ENCODE measurements at places on chromosomes 12 and 14.

DNA sequence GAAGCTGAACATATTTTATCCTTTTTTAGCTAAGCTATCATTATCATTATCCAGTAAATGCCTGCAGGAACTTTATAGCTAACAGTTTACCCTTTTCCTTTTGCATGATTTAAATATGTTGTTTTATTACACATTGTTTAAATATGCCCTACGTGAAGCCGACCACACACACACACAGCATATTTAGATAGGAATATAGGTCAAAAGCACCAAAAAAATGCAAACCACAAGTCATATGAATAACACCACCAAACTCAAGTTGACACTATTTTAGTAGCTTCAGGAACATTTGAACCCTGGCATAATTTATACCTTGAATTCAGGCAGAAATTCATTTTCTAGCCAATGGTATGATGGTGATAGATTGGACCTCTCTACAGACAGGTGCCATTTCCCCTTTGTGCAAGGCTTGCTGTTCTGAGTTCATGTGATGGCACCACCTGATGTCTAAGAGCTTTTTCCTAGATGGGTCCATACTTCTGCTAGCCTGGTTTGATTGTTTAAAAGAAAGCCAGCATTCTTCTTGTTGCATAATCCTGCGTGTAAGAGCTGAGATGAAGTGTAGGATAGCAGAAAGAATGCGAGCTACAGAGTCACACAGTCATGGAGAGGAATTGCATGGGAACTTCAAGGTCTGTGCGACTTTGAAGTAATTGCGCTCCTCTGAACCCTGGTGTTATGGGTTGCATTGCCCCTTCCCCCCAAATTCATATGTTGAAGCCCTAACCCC lies 454.8 kb upstream of the SOX5 start:
- no peak for DNase-seq

DNA sequence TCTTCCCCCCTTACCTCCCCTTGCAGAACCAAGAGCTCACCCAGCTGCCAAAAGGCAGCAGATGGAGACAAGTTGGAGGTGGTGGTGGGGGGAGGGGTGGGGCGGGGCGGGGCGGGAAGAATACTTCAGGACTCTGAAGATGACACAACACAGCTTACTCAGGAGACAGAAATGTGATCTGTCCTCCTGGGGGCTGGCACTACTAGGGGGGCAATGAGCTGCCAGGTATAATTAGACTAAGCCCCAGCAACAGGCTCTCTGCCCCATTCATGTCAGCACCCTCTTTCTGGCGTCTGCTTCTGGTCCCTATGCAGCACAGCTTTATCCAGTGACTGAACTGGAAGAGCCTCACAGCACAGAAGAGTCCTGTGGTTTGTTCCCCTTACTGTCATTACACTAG lies 407.0 kb downstream of the MED13L start:
- DNase-seq: no peak

- no peak for DNase-seq
Observed at GRCh38 chr12:32987512-32987911, 90.9 kb upstream of the PKP2 start.

DNA sequence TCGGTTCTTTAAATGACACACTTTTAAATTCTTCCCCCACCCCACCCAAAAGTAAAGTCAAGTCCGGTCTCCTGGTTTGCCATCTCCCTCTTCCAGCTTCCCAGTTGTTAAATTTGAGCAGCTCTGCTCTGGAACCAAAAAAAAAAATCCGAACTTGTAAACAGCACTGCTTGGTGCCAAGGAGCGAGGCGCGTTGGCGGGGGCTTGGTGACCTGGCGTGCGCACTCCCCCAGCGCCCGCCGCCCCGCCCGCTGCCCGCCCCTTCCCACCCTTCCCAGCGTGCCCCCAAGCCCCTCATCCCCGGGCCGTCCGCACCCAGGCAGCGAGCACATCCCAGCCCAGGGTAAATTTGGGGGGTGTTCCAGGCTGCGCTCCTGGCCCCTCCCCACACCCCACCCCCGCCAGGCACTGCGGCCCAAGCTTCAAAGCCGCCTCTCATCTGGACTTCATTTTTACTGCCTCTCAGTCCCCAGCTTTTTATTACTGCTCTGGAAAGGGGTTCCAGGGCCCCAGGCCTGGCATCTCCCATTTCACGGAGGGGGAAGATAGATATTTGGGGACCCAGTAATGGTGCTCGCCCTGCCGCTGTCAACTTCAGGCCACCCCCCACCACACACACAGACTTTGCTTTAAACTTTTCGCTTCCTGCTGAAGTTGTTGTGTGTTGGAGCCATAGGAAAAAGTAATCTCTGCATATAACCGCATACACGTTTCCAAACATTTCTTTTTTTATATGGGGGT lies 11.7 kb upstream of the ITGB7 start:
- no peak for DNase-seq

GRCh38 chr14:61524211-61524806 lies 171.0 kb upstream of the HIF1A start:
- no peak for DNase-seq

DNA sequence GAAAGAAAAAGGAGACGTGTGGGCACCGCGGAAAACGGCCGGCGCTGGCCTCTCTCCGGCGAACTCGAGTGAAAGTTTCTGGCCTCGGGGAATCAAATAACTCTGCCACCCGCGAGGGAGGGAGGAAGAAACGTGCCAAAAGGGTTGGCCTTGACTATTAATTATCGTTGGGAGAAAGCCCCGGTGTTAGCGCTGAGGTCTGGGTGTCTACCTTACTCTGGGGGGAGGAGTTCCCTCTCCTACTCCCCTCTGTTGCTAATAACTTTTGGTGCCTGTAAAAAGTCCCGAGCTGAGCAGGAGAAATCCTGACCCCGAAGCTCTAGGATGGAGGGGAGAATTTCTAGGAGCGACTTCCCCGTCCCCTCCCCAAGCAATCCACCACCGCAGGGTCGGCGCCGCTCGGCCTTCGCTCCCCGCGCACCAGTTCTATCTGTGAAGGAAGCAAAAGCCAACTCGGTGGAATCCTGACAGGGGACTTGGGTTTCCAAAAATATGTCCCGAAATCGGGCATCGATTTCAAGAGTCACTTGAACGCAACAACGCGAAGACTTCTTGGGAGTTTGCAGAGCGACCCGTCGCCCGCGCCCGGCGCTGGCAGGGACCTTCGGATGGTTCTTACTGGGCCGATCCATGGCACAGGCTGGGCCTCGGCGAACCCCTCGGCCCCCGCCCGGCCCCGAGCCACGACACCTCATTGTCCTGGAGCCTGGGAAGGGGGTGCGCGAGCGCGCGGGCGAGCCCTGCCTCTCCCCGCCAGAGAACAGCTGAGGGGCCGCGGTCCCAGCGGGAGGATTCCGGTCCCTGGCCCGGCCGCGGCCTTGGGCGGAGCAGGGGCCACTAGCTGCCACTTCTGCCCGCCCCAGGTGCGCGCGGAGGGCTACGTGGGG lies 1.7 kb downstream of the OTX2 start:
- no peak for DNase-seq

- no peak for DNase-seq
Observed at GRCh38 chr12:95838125-95838524, 20.6 kb upstream of the SNRPF start.

- DNase-seq: no peak
Observed at GRCh38 chr14:20001863-20002262, at the start of gene OR4Q2. TSS of gene OR4Q2 (plus strand) at chr14:20002163.

GRCh38 chr14:53452005-53452673 lies 299.0 kb upstream of the DDHD1 start:
- no peak for DNase-seq

GRCh38 chr14:68819260-68819691 lies 26.4 kb upstream of the ZFP36L1 start:
- DNase-seq: peak; percentile 41

DNA sequence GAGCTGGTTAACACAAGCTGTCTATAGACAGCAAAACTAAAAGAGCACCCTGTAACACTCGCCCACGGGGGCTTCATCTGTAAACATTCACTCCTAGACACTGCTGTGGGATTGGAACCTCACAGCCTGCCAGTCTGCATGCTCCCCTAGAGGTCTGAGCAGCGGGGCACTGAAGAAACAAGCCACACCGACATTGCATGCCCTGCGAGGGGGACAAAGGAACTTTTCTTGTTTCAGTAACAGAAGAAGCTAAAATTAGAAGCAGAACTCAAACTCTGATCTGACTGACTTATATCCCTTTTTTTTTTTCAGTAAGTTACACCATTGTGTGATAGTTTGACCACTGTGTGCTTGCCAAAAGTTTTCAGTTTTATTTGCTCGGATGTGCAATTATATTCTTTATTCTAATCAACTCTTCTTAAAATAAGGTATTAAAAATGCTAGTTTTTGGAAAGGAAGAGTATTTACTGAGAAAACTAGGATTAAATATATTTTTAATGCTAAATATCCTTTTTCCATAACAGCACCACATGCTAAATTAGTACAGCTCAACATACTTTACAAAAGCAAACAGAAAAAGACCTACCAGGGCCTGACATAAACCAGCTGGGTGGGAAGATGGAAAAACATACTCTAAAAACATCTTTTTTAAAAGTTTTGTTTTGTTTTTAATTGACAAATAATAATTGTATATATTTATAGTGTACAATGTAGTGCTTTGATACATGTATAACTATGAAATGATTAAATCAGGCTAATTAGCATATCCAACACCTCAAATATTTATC lies 100.2 kb downstream of the EPS8 start:
- DNase-seq: no peak

DNA sequence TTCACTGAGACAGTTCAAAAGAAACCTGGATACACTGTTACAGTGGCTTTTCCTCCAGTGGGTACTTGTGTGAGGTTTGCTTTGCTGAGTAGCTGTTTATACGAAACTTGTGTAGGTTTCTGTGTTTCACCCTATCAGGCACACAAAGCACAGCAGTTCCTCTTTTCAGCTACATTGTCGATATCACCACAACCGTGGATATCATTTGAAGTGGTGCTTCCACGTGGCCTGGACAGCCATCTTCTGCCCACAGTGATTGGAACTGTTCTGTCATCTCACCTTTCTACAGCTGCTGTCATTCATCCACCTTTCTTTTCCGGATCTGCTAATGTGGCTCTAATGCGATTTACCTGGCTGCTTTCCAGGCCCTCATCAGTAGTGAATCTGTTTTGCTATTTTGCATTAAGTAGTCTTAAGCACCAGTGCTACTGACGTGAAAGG lies 368.8 kb downstream of the SYT1 start:
- DNase-seq: no peak

- no peak for DNase-seq
Observed at GRCh38 chr12:5520831-5521230, 88.9 kb downstream of the NTF3 start.

GRCh38 chr14:93055651-93056115 lies 60.0 kb downstream of the ITPK1 start:
- DNase-seq: no peak

DNA sequence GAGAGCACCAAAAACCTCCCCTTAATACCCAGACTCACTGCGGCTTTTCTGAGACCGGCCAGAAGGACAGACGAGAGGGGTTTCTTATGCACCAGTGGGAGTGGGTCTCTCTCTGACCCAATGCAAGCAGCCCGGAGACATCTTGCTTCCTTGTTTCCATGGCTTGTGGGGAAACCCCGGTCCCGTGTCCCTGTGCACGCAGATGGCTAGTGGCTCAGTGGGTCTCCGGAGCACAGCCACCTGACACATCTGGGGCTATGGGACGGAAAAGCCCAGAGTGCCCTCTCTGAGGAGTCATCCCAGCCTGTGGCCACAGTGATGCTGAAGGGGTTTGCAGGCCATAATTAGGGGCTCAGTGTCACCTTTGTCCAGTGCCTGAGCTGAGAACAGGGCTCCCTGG lies 197.6 kb downstream of the PHETA1 start:
- DNase-seq: no peak

GRCh38 chr12:106687672-106688071 lies 86.8 kb upstream of the RIC8B start:
- no peak for DNase-seq

GRCh38 chr14:78278464-78279250 lies 108.5 kb downstream of the NRXN3 start:
- DNase-seq: no peak

DNA sequence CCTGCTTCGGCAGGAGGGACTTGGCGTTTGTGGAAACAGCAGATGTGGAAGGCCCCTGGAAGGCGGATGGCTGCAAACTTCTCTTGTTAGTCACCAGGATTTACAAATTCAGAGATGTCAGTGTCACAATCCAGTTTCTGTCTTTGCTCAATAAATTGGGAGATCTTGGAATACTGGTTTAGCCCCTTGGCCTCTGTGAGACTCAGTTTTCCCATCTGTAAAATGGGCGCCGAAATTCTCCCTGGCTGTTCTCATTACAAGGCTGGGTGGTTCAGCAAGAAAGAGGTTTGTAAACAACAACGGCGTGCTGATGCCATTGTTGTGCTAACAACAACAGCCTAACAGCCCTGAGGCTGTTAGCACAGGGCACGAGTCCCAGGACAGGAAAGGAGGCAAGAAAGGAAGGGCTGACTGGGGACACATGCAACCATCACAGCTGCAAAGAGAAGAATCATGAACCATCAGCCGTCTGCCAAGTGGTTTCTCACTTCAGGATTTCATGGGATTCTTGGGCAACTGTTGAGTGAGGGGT lies 127.5 kb downstream of the AACS start:
- no peak for DNase-seq

DNA sequence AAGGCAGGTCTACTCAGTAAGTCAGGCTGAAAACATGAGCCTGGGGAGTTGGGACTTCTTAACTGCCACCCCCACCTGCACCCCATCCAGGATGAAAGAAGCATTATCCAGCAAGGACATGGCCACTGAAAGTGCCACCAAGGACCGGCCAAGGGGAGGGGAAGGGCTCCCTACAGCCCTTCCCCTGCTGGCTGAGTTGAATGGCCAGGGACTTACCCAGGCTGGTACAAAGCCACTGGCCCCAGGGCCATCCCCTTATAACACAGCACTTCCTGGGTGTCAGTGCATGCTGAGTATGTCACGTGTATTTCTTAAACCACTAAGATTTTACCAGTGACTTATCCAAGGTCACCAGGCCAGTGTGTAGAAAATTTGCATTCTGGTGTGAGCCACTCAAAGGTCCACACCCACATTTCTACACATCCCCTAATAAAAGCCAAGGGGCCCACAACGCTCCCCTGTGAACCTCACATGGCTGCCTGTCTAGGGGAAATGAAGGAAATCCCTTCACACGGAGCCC lies 29.3 kb upstream of the ZFP36L1 start:
- no peak for DNase-seq

DNA sequence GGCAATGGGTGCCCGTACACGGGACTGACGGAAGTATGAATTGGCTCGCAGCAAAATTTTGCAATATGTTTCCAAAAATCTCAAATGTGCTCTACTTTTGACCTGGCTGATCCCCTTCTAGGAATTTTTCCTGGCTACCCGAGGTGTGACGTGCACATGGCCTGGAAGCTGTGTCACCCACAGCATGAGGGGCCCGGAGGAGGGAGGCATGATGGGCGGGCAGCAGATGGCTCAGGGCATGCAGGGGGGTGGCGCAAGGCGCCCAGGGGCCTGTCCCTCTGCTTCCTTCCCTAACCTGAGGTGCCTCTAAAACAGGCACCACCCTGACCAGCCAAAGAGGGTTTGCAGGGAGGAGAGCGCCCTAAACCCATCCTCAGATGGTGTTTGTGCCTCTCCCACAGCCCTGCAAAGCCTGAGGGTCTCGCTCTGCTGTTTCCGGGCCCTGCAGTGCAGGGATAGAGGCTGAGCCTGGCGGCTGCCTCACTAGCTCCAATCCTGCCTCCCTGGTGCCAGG lies 6.7 kb downstream of the GPR132 start:
- no peak for DNase-seq

- no peak for DNase-seq
Observed at GRCh38 chr14:54610051-54610977, 43.4 kb downstream of the SAMD4A start.

GRCh38 chr14:61737915-61738314 lies 24.3 kb upstream of the SNAPC1 start:
- DNase-seq: no peak
